ENCODE measurements at places on chromosomes 11 and 22.
A peak's percentile ranks its signal among the peaks of the same experiment; 100 is the strongest.

DNA sequence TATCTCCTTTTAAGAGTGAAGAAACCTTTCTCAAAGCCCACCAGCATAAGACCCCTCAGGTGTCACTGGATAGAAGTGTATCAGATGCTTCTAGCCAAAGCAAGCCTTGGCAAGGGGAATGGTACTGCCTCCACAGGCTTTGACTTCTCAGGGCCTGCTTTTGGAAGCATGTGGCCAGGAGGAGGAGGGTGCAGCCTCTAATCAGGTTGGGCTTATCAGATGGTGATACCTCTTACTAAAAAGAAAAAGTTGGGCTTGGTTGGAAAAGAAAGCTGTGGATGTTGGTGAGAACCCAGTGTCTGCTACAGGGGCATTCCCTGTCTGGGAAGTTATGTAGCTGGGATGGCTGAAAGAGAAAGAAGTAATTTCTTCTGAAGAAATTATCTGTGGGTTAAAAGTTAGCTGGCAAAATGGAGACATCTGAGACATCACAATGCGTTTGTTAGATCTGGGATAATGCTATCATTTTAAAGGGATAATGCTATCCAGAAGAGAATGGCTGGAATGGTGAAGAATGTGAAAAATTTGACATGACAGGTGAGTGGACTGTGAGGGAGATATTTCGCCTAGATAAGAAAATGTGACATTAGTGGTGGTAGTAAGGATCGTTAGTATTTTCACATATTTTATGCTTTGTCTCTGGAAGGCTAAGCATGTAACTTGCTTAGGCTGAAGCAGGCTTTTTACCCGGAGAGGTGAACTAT, 7.2 kb downstream of the APLP2 start:
- ATAC-seq: peak; percentile 10

- peak; percentile 58 for ATAC-seq
Observed at GRCh38 chr11:109306322-109306721, 115.7 kb upstream of the C11orf87 start.

- ATAC-seq: no peak
Observed at GRCh38 chr22:21098099-21098671, 52.4 kb downstream of the LRRC74B start.

GRCh38 chr22:24186892-24187670, 5.8 kb downstream of the SUSD2 start:
- no peak for ATAC-seq

All from motor neuron (in vitro differentiated cells).